ENCODE measurements at places on chromosomes 13 and 19. TPM values are rescaled to one million over a fixed set of nuclear protein-coding genes. Genes with fewer than 3 reads are reported as not detected.

- no peak for DNase-seq
These were observed 2.6 kb downstream of the PPP5C start for GRCh38 chr19:46349311-46349993.

GRCh38 chr13:36857253-36857652, 38.2 kb downstream of the RFXAP start:
- DNase-seq: no peak

DNA sequence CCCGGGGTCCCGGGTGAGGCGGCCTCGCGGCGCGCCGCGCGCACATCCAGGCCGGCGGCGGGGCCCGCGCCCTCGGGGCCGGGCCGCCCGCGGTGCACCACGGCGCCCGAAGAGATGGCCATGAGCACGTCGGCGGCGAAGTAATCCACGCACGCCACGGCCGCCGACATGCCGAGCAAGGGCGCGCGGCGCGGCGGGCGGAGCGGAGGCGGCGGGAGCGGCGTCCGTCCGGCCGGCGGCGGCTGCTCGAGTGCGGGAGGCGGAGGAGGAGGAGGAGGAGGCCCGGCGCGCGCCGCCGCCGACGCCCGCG, at the start of gene KLF16:
Gene KLF16 (minus strand): TSS at position 252 of the 310 bp plus-strand sequence. CDS start 82 bp downstream, at position 170.
- no peak for DNase-seq

- no peak for DNase-seq
These were observed 48.1 kb downstream of the CRTC1 start for GRCh38 chr19:18731562-18732008.

DNA sequence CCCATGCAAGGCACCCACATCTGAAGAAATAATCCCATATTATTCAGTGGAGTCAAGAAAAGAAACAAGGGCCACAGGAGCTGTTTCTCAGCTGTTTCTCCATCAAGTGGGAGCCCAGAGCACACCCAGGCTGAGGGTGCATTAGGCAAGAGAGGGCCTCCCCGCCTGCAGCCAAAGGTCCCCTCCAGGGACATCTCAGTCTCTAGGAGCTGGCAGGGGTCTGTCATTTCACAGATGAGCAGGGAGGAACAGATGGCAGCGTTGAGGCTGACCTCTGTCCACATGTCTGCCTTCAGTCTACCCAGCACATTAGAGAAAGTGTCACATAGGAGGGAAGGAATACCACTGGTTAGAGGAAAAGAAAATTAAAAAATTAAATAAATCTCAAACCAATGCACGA, 157.7 kb downstream of the ZNF536 start:
- DNase-seq: no peak

DNA sequence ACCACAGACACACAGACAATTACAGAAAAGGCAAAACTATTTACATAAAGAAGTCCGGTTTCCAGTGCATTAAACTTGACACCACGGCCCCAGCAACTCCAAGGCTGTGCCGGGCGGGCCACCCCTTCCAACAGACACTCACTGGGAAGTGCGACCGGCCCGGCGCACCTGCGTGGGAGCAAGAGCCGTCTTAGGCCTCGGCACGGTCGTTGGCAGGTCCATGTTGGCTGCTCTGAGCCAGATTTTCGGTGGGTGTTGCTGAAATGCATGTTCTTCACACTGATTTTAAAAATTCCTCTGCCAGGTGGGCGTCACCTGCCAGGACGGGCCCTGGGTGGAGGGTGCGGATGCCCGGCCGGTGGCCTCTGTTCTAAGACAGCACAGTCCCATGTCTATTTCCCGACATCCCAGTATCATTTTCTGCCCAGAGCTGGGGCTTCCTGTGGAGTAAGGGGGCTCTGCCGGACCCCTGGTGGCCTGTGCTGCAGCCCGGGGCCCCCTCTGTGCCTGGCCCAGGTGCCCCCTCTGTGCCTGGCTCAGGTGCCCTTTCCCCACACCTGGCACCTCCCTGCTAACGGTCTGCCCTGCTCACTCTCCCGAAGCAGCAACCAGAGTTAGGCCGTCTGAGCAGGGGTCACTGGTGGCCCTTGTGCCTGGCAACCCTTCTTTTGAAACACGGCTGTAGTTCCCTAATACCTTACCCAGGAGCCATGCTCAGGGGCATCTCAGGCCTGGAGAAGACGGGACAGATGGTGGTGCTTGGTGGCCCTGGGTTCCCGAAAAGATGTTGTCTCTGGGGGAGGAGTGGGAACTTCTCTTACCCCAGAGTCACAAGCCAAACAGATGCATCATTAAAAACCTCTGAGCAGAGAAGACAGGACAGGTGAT, 9.2 kb downstream of the TMEM255B start:
- no peak for DNase-seq

DNA sequence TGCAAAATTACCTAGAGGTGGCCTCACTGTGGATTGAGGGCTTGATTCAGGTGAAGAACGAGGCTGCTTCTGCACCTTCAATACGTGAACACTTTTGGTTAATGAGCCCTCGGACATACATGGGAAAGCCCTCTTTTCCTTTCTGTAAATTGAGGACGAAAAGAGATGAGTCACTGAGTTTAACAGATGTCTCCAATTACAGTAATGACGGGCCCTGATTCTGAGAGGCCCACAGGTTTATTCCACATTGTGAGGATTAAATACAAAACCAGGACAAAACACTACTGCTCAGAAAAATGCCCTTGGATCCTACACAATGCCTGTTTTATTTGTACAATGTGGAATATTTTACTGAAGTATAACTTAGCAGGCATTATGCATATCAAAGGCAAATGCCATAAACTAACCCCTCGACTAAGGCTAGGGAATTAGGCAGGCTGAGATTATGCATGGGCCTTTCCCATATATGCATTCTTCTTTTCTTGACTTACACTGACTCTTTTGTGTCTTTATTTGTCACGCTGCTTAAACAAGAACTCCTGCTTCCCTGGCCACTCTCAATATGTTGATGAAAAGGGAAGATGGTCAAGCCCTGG, 819.9 kb downstream of the OLFM4 start:
- DNase-seq: no peak

DNA sequence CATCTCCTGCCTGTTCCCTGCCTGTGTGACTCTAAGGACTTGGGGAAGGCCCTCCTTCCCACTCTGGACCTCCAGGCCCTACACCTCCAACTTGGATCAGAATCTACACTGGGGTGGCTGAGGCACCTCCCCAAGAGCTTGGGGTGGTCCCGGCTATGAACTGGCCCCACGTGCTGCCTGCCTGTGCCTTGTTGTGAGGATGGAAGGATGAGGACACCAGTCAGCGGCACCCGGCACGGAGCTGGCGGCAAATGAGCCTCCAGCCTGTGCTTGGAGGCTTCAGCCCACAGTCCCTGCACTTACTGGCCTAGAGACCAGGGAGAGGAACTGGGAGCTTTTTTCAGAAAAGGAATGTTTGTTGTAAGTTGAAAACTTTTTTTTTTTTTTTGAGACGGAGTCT, 8.5 kb downstream of the AKAP8 start:
- no peak for DNase-seq

The DAND5 gene
- not detected for total RNA-seq

The LRRC63 gene
- not detected for total RNA-seq

The FFAR2 gene
- total RNA-seq: not detected

The ZNF491 gene
- total RNA-seq: 0.41 TPM

The SOX1 gene
- total RNA-seq: 3.4 TPM

The CD37 gene
- not detected for total RNA-seq

The MKNK2 gene
- 72.0 TPM for total RNA-seq
